Cerebellar cortex (tissue), 1 donor: ENCODE measurements at places on chromosomes 1 and 21.

GRCh38 chr1:228873709-228874108, 138.4 kb downstream of the RHOU start:
- no peak for DNase-seq

DNA sequence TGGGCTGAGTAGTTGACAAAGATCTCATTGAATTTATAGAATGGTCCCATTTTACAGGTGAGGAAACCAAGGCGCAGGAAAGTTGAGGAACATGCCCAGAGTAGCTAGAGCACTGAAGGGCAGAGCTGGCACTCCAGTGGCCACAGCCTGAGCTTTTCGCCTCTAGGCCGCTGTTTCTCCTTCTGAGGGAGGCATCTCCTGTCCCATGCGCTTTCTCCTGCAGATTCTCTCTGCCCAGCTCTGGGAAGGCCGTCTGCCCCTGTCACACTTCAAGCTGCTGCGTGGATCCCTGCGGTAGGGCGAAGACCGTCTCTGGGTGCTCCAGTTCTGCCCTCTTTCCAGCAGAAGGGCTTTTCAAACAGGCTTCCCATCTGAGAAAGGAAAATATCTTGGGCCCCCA, 159.9 kb downstream of the ACTL8 start:
- DNase-seq = no peak

DNA sequence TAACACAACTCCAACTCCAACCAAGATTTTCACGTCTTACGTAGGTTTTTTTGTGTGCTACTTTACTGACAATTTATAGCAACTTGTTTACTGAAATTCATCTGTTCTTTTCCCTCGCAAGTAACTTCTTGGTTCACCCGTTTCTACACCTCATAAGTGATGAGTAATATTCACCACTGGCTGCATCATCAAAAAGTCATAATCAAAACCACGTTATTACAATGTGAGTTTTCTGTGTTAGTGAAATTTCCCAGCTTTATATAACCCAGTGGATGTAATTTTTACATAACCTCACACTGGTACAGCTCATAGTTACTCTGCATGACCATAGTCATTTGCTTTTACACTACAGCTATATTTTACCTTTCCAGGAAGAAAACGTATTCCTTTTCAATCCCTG, 401.1 kb upstream of the LYPLAL1 start:
- no peak for DNase-seq

- no peak for DNase-seq
Observed at GRCh38 chr1:203084588-203085527, 954 bp downstream of the MYOG start.

- no peak for DNase-seq
Observed at GRCh38 chr1:223794136-223794880, 51.4 kb downstream of the TP53BP2 start.

DNA sequence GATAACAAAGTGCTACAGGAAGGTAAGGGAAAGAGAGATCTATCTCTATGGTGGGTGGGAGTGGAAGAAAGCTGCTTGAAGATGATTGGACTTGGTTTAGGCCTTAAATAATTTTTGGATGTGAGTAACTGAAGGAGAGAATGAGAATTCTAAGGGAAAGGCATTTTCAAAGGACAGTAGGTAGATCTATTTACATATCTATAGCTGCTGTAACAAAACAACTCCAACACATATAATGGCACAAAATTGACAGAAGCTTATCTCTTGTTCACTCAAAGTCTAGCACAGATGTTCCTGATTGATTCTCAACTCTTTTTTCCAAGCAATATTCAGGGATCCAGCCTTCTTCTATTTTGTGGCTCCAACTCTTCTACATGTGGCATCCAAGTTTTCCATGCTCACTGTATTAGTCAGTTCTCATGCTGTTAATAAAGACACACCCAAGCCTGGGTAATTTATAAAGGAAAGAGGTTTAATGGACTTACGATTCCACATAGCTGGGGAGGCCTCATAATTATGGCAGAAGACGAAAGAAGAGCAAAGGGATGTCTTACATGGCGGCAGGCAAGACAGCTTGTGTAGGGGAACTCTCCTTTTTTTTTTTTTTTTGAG, 3.1 kb upstream of the DDAH1 start:
- no peak for DNase-seq

- DNase-seq = no peak
Observed at GRCh38 chr1:36645867-36646266, 163.2 kb upstream of the CSF3R start.

DNA sequence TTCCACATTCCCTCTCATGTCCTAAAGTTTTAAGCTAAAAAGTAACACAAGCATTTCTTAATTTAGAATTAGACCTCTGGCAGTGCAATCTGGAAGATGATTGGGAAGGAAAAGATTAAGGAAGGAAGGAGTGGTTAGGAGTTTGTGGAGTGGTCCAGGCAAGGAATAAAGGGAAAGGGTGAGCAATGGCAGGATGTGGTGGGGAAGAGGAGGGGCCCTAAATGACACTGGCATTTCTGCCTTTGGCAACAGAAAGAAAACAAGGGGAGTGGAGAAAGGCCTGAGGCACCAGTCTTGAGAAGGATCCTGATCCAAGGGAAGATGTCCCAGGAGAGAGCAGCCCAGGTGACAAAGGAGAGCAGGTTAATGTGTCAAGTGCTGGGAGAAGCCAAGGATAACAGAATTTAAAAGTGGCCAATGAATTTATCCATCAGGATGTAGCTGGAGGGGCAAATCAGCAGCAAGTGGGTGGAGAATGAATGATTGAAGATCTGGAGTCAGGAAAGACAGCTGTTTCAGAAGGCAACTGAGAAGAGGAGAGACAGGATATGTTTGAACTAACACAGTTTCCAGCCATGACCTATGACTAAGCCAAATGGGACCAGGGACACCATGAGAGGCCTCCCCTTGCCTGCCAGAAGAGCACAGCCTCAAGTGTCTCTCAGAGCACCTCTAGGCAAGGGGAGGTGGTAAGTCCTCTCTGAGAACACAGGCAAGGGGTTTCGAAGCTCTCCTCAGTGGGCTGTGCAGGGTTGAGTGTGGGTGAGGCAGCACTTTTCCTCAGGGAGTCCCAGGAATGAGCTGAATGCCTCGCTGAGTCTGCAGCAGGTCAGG, 20.9 kb upstream of the LY9 start:
- no peak for DNase-seq

DNA sequence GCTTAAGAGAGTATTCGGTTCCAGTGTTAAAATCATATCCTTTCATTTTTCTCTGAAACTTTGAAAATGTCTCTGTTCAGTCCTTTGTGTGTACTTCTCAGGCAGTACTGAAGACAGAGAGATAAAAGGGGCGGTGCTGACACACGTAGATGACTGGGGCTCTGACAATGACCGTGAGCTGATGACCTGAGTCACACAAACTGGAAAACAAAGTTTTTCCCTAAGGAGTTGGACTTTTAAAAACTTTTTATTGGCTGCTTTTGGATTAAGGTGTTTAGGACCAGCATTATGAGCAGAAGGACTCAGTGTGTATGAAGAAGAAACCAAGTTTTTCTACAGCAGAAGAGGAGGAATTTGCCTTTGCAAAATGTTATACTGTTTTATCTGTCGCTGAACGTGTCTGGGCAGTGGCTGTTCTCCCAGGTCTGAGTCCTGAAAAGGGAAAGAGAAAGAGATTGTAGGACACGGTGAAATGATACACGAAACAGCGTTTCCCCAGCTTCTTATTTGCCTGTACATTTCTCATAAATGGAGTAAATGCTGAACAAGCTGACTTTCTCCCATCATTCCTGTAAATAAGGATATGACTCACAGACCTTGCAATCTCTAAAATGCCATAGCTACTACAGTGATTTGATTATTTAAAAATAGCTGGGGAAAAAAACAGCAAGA, 51.5 kb downstream of the MAP3K7CL start:
- no peak for DNase-seq

GRCh38 chr1:156075775-156076204, 6.5 kb downstream of the MEX3A start:
- DNase-seq = no peak

GRCh38 chr1:41758904-41759548, 159.7 kb downstream of the HIVEP3 start:
- DNase-seq = no peak

GRCh38 chr1:234398849-234399381, 25.7 kb downstream of the COA6 start:
- DNase-seq = no peak

- no peak for DNase-seq
Observed at GRCh38 chr1:20137055-20137454, 2.1 kb upstream of the PLA2G2F start.

DNA sequence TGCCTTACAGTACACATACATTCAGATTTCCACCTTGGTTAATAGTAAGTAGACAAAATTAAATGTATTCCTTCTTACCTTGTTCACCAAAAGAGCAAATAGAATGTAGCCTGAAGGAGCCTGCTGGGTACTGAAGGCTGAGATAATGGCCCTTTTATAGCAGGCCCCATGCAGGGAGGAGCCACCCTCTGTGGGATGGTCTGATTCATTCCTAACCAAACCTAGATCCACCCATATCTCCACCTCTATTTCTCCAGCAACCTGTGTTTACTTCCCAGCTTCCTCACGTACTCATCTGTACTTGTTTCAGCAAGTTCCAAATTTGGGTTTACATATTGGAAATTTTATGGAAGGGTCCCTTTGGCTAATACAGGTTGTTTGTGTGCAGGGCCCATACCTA, at the start of gene FLG:
FLG (minus strand) TSS at position 129 of the 400 bp plus-strand sequence. CDS start 9,783 bp downstream, outside the sequence.
- no peak for DNase-seq

- DNase-seq = no peak
Observed at GRCh38 chr21:14527696-14528652, 18.1 kb downstream of the SAMSN1 start.

DNA sequence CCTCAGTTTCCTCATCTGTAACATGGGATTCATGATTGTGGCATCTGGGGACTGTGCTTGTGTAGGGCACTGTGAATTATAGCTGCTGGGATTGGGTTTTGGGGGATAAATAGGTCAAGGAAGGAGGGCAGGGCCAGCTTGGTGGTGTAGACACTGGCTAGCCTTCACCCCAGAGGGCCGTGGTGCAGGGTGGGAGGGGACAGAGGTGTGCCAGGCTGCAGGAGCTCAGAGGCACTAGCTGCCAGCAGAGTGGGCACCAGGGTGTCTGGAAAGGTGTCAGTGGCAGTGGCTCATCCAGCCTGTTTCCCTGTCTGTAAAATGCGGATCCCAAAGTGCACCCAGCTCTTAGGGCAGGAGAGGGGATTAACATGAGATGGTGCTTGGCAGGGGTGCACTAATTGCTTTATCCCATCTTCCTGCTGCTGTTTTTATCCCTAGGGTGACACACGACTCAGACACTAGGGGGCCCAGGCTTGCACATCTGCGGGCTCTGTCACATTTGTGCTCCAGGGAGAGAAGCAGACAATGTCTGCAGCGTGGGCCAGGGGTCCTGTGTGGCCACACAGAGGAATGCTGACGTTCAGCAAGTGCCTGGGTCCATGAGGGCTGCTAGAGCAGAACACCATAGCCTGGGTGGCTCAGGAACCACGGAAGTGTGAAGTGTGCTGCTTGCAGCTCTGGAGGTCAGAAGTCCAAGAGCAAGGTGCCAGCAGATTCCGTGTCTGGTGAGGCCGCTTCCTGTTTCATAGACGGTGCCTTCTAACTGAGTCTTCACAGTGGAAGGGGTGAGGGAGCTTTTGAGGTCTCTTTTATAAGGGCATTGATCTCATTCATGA, 19.3 kb downstream of the OBSCN start:
- no peak for DNase-seq
